Activated T-helper 9 cell treated with anti-CD3 and anti-CD28 coated beads, Interleukin-2, amount 50 U/mL, for 16 hours (primary cell): ENCODE measurements at places on chromosomes 6 and 20.

- no peak for DNase-seq
Observed at GRCh38 chr6:84061174-84061573, 27.6 kb downstream of the MRAP2 start.

- DNase-seq, result no peak
Observed at GRCh38 chr20:3383878-3384495, 23.5 kb downstream of the DNAAF9 start.

GRCh38 chr6:165178056-165178455 lies 131.3 kb downstream of the C6orf118 start:
- no peak for DNase-seq

GRCh38 chr6:132357120-132357519 lies 44.2 kb downstream of the MOXD1 start:
- no peak for DNase-seq

- DNase-seq, result no peak
Observed at GRCh38 chr6:53718597-53719460, 53.3 kb upstream of the KLHL31 start.

- no peak for DNase-seq
Observed at GRCh38 chr6:157079771-157080170, 243.5 kb downstream of the TMEM242 start.

DNA sequence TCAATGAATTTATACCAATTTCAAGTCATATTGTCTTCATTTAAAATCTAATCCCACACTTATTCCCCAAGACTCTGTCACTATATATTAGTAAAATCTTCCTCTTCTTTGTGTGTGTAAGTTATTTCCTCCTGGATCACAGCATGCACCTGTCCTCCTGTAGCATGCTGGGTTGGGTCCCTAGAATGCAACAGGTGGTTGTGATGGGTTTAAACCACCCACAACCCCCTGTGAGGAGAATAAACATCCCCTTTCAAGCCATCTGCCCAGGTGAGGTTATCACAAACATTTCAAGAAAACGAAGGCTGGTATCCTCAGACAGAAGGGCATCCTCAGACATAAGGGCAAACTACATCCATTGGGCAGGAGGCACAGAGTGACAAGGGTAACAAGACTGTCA lies 26.4 kb downstream of the DZANK1 start:
- no peak for DNase-seq

GRCh38 chr6:135583256-135583761 lies 85.8 kb upstream of the AHI1 start:
- DNase-seq, result no peak

GRCh38 chr20:24970754-24971153 lies 21.7 kb downstream of the CST7 start:
- no peak for DNase-seq

DNA sequence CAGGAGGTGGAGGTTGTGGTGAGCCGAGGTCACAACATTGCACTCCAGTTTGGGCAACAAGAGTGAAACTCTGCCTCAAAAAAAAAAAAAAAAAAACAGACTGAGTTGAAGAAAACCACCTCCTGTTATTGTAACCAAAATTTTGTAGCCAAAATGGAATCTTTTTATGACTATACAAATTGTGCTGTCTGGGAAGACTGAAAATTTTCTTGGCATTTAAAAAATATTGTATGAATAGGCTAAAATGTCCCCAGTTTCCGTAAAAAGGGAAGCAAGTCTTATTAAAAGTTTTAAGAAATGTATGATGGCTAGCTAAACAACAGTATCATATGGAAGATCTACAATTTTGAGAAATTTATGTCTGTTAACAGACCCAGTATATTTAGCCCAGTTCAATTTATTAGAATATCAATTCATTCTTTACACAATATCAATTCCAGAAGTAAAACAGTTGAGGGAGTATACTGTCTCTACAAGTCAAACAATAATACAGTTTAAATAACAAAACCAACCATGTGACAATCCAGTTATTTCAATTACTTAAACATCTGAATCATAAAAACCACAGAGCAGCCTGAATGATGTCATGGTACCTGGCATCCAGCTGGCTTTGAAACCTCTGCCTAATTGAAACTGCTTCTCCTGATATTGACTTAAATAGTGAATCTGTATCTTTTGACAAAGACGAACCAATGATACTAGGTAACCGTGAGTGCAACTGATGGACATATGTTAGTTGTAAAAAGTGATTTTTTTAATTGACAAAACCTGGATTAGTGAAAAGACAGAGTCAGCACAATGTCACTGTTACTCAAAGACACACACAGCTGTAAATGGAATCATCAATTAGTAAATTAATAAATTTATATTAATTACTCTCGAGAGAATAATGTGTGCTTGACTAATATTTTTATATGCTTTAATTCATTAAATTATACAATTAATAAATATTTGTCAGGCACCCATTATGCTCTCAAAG lies 166.6 kb upstream of the MARCKS start:
- no peak for DNase-seq

DNA sequence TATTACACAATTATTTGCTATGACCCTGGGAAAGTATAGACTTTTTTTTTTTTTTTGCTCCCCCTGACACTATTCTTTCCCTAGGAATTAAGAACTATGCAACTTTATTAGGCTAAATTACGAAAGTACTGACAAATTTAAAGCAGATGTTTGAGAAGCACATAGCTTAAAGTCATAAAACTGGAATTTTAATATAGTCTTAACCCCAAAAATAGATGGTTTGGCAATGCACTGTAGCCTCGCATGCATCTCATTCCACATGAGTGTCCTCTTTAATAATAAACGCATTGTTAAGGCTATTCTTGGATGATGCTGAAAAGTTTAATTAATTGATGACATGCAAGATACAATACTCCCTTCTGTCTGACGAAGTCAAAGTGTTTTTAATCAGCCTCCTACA lies 49.3 kb downstream of the TBC1D7 start:
- no peak for DNase-seq

- no peak for DNase-seq
Observed at GRCh38 chr6:150516199-150516598, 83.5 kb upstream of the PLEKHG1 start.

GRCh38 chr6:63816982-63817436 lies 181.4 kb downstream of the PHF3 start:
- no peak for DNase-seq

- no peak for DNase-seq
Observed at GRCh38 chr6:35368038-35368887, 25.9 kb downstream of the PPARD start.

DNA sequence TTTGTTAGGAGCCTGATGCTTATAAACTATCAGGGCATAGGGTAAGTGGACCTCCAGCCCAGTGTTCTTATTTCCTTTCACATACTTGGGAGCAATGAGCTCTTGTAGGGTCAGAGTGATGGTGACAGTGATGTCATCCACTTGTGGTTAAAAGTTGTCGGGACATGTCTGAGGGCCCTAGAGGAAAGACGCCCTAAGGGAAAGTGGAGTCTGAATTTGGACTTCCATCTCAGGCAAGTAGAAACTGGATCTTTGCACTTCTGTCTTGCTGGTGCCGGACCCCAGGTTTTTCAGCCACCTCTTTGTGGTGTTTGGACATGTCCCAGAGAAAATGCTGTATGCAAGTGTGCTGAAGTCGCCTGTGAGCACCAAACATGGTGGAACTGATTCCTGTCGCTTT lies 900.5 kb downstream of the C6orf118 start:
- DNase-seq, result no peak

DNA sequence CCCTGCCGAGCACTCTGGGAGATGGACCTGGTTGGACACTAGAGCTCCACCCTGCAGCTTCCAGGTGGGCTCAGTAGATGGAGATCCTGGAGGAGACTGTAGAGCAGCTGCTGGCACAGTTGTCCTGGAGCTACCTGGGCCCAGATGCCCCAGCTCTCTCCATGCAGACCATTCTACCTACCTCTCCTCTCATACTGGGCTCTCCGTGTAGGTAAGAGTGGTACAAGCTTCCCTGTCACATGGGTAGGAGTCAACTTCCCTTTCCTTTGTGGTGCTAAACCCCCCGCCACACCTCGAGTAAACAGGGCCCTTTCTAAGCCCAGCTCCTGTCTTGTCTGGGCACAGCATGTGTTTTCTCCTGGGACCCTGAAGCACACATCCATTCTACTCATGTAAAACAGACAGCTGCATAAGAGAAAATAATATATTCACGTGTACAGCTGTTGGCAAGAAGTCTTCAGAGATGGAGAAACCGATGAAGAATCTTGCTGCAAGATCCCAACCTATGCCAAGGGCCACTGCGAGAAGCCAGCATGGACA lies 108.1 kb upstream of the DUSP22 start:
- DNase-seq, result no peak

GRCh38 chr6:98124171-98124570 lies 710.2 kb upstream of the POU3F2 start:
- no peak for DNase-seq
